ENCODE measurements at places on chromosomes 7 and 10. TPM values are rescaled to one million over a fixed set of nuclear protein-coding genes. Genes with fewer than 3 reads are reported as not detected.

The PMS2 gene
- 16.4 TPM for total RNA-seq

The LRMDA gene
- total RNA-seq = 23.1 TPM

The PCLO gene
- 17.7 TPM for total RNA-seq

The ADCYAP1R1 gene
- 2.6 TPM for total RNA-seq

The PTN gene
- 8.3 TPM for total RNA-seq

DNA sequence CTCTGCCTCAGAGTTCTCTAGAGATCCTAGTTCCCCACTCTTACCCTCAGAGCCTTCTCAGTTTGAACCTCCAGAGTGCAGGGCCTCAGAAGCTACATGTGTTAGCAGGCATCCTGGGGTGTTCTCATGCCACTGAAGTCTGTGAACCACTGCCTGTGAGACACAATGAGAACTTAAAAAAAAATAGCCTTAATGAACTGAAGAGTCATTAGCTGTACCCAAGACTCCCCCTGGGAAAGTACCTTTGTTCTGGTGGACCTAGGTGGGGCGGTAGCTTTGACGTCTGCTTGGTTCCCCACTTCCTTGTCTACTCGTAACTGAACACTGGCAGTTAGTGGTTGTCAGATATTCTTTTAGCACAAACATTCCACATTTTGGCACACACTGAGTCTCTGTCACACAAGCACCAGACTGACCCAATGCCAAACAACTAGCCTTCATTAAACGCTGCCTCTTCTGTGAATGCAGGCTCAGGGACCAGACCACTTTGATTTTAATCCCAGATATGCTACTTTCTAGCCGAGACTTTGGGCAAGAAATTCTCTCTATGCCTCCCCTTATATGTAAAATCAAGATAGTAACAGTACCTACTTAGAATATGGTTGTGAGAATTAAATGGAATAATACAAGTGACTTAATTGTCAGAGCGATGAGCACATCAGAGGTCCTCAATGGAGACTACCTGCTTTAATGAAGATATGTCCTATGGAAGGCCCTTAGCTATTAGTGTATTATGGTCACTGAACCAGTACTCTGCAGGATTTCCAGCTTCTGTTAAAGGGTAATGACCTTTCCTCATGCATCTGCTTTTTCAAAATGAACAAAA, 75.3 kb upstream of the CC2D2B start:
- no peak for DNase-seq

DNA sequence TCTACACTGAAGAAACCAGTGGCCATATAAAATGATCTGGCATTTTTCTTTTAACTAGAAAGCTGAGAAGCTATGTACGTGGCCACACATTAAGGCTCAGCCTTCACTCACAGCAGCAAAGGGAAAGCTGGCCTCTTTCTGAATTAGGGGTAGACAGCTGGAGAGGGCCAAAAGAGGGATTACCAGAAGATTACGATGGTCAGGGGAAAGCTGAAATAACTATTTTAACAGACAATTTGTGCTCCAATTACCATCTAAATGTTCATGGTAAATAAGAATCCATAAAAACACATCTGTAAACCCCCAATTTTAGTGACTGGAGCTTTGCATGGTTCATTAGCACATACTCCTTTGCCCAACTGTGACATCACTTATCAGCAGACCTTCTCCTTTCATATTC, 314.3 kb downstream of the HPSE2 start:
- no peak for DNase-seq

DNA sequence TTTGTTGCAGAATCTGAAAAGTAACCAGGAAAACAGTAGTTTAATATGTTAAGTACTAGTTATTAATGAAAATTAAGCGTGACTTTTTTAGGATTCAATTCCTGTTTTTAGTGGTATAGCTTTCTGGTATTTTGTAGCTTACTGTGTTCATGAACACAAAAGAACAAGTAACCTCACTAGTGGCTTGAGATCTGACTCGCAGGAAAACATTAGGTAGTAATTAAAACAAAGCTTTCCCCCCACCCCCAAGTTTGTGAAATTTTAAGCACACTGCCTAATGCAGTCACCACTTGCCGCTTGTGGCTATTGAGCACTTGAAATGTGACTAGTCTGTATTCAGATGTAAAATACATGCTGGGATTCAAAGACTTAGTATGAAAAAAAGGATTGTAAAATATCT, 102.5 kb upstream of the RPA3 start:
- no peak for DNase-seq

DNA sequence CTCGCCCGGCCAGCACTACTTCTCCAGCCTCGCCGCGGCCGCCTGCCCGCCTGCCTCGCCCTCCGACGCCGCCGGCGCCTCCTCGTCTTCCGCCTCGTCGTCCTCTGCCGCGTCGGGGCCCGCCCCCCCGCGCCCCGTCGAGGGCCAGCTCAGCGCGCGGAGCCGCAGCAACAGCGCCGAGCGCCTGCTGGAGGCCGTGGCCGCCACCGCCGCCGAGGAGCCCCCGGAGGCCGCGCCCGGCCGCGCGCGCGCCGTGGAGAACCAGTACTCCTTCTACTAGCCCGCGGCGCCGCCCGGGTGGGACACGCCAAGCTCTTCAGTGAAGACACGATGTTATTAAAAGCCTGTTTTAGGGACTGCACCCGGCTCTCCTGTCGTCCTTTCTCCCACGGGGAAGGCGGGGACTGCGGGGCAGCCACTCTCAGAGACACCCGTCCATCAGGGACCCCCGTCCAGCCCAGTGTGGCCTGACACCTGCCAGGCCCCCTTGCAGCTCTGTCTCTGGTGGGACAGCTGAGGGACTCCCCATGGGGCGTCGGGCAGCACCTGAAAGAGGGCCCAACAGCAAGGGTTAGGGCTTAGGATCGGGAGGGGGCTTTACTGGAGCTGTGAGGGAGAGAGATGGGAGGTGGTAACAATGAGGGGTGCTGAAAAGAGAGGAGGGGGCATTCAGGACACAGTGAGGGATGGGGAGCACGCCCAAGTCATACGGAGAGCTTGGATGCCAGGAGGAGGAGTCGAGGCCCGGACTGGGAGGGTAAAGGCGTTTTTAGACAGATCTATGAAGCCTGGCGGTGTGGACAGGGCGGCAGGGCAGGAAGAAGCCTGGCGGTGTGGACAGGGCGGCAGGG, 34.7 kb downstream of the SPDYE6 start:
- peak; percentile 39 for DNase-seq

DNA sequence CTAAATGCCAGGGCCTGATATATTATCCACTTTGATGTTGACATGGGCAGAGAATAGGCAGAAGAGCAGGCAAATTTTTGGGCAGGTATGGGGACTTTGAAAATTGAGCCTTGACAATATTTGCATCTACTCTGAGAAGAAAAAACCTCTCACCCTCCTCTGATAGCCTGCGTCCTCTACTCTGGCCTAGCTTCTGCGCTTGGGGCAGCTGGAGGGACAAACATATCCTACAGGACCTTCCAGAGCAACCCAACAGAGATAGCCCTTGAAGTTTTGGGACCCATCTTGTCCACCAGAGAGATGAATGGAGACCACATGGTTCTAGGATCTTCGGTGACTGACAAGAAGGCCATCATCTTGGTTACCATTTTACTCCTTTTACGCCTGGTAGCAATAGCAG, at the start of gene TAS2R60:
Gene TAS2R60, plus strand, starts transcription at position 301 of the 400 bp plus-strand sequence. Its CDS starts 0 bp downstream, at position 301.
- DNase-seq = no peak

DNA sequence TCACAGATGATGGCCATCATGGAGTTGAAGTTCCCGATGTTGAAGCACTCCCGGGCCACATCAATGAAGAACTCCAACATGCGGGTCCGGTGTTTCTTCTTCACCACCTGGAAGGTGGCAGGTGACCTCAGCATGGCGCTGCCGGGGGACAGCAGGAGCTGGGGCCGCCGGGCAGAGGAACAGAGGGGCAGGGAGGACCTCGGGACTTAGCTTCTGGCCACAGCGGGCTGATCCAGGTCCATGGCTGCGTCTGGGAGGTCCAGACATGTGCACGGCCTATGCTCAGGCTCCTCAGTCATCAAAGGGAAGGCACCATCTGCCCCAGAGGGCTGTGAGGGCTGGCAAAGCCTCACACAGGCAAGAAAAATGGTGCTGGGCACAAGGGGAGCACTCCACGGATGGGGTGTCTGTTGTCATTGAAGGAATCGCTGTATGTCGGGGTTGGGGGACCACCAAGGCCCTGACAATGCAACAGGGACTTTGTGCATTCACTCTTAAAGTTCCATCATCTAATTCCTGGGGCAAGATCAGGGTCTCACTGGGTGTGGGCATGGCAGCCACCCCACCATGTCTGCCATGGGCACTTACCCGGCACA, 60.9 kb downstream of the CSGALNACT2 start:
- no peak for DNase-seq

DNA sequence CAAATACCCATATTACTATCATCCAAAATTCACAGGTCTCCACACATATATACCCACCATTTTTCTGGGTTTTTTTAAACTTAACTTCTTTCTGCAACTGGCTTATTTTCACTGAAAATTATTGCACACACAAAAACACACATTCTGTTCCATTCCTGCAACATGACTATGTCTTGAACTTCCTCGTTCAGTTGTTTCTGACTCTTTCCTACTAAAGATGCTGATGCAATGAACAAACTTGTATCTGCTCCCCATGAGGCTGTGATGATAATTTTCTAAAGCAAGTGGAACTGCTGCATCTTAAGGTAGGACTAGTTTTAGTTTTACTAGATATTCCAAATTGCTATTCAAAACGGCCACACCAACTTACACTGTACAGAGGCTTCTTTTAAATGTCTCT, 77.7 kb downstream of the OSBPL3 start:
- DNase-seq = no peak

DNA sequence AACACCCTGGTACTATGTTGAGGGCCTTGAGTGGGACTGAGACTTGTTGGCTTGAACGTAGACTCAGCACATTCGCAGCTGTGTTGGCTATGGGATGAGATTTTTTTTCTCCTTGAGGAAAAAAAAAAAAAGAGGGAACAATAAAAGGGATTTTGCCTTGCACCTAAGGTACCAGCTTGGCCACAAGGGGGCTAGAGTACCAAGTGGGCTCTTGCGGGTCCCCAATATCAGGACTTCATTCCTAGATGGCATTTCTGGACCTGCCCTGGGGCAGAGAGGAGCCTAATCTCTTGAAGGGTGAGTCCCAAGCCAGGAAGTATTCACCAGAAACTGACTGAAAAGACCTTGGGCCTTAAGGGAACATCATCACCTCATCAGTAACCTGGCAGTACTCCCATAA, 1083.6 kb upstream of the PHF14 start:
- no peak for DNase-seq

DNA sequence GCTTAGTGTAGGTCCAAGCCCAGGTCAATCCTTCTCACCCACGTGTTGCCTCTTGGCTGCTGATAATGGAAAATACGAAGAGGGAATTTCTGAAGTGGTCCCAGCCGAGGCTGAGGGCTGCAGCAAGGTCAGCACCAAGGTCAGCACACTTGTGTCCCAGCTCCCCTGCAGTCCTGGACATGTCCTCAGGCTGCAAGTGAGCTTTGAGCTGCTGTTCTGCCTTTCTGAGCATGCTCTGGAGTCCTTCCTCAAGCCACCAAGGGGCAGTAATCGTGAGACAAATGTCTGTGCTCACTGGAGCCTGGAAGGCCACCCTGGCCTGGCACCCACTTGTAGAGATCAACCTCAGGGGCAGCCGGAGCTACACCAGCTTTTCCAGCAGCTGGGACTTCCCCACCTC, 28.3 kb downstream of the DRGX start:
- peak; percentile 20 for DNase-seq
